ENCODE measurements at places on chromosomes 3 and 15. TPM values are rescaled to one million over a fixed set of nuclear protein-coding genes. Genes with fewer than 3 reads are reported as not detected.

DISP2 gene
- 0.15 TPM for total RNA-seq

RMDN3 gene
- total RNA-seq, result 20.8 TPM

CYP11A1 gene
- not detected for total RNA-seq

C3orf62 gene
- total RNA-seq, result 1.4 TPM

SUSD5 gene
- total RNA-seq, result 5.2 TPM

GP5 gene
- total RNA-seq, result not detected

SFMBT1 gene
- 4.2 TPM for total RNA-seq

MUC4 gene
- total RNA-seq, result under 0.01 TPM

NR1I2 gene
- total RNA-seq, result 0.15 TPM

MYZAP gene
- 22.6 TPM for total RNA-seq

PPP1R14D gene
- total RNA-seq, result not detected

C3orf33 gene
- total RNA-seq, result 2.3 TPM

ZNF774 gene
- total RNA-seq, result 0.97 TPM

GOLGA8R gene
- total RNA-seq, result 1.4 TPM

SETD5 gene
- 33.1 TPM for total RNA-seq

ELL3 gene
- 4.5 TPM for total RNA-seq

VGLL3 gene
- total RNA-seq, result 3.2 TPM

SPATA16 gene
- not detected for total RNA-seq

DUOXA2 gene
- total RNA-seq, result not detected

SPCS1 gene
- 50.3 TPM for total RNA-seq

XXYLT1 gene
- total RNA-seq, result 43.9 TPM

Data from epithelial cell of umbilical artery (primary cell).